Cardiac septum (tissue), 1 donor: ENCODE measurements at places on chromosomes 3 and 15.
A peak's percentile ranks its signal among the peaks of the same experiment; 100 is the strongest.

GRCh38 chr3:79038057-79038456, 729.7 kb downstream of the ROBO1 start:
- no peak for DNase-seq

DNA sequence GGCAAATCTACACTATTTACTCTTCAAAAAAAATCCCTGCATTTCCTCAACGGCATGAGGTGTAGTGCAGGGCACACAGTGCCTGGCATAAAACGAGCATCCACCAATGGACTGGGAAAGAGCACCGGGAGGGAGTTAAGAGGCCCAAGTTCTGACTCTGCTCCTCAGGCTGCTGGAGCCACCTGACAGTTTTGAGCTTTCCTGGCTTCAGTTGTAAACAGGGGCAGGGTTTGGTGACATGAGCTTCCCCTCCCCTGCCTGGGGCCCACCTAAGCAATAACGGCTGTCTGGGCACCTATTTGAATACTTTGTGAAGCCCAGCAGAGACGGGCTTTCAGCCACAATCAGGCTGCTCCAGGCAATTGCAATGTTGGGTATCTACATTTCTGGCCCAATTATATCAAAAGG, 16.4 kb downstream of the CA12 start:
- no peak for DNase-seq

- no peak for DNase-seq
These were observed 16.6 kb downstream of the MASP1 start for GRCh38 chr3:187274977-187275338.

- no peak for DNase-seq
These were observed 23.9 kb upstream of the TRA2B start for GRCh38 chr3:185961675-185962232.

GRCh38 chr3:117589454-117589853, 879.9 kb downstream of the TUSC7 start:
- DNase-seq: no peak

- no peak for DNase-seq
These were observed 372.5 kb upstream of the CFAP20DC start for GRCh38 chr3:59422312-59422711.

- DNase-seq: no peak
These were observed 64.4 kb upstream of the PRICKLE2 start for GRCh38 chr3:64289622-64290021.

- DNase-seq: no peak
These were observed 569.2 kb downstream of the ZBBX start for GRCh38 chr3:166810741-166811445.

DNA sequence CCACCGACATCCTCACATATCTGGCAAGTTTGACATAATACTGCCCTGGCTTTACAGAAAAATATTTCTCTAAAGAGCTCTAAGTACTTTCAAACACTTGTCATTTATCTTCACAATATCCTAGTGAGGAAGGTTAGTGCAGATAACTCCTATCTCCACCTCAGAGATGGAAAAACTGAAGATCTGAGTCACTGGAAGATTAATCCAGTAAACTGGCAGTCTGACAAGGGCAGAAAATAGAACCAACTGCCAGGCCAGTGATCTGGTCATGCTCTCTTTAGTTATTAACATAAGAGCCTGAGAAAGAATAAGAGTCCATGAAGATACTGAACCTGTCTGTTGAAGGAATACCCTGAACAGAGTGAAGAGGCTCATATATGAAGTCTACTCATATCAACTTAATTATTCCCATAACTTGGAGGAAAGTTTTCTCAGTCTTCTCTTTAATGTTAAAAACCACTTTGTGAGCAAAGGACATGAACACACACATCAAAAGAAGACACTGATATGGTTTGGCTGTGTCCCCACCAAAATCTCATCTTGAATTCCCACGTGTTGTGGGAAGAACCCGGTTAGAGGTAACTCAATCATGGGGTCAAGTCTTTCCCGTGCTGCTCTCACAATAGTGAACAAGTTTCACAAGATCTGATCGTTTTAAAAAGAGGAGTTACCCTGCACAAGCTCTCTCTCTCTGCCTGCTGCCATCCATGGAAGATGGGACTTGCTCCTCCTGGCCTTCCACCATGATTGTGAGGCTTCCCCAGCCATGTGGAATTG, 61.4 kb downstream of the GOLIM4 start:
- no peak for DNase-seq

DNA sequence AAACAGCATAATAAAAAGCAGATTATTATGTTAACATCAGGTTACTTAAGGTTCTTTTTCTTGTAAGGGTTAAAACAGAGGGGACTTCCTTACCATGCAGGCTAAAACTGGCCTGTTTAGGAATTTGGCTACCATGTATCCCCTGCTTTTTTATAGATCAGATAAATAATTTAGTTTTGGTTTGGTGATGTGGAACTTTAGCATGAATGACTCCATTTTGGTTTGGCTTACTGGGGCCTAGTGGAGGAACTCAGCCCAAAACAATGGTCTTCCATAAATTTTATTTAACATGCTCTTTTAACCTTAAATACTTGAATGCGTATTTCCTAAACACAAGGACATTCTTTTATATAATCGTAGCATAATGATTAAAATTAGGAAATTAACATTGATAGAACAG, 18.9 kb downstream of the GALK2 start:
- no peak for DNase-seq

GRCh38 chr3:45937206-45938042, 5.8 kb upstream of the CXCR6 start:
- DNase-seq: peak; percentile 24

GRCh38 chr3:30666572-30667279, 60.3 kb downstream of the TGFBR2 start:
- no peak for DNase-seq

GRCh38 chr3:110881069-110881468, 190.5 kb upstream of the NECTIN3 start:
- no peak for DNase-seq

DNA sequence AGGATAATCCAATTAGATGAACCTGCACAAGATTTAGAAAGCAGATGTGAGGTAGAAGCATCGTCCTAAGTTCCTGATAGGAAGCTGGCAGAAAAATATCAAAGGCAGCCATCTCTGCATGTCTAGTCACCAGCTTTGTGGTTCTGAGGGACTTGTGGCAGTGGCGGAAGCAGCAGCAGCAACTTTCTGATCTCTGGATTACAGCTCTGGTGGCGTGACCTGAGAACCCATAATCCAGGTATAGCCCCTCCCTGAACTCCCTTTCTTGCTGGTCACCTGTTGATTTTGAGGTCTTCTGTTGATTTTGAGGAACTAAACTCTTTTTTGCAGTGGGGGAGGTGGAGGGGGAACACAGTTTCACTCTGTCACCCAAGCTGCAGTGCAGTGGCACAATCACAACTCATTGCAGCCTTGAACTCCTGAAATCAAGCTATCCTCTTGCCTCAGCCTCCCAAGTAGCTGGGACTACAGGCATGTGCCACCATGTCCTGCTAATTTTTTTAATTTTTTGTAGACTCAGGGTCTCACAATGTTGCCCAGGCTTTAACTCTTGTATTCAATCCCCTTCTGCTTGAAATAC, 7.9 kb downstream of the FSIP1 start:
- no peak for DNase-seq

GRCh38 chr3:195240939-195241338, 30.0 kb downstream of the XXYLT1 start:
- no peak for DNase-seq

- no peak for DNase-seq
These were observed 4.0 kb downstream of the LMCD1 start for GRCh38 chr3:8505621-8506020.

DNA sequence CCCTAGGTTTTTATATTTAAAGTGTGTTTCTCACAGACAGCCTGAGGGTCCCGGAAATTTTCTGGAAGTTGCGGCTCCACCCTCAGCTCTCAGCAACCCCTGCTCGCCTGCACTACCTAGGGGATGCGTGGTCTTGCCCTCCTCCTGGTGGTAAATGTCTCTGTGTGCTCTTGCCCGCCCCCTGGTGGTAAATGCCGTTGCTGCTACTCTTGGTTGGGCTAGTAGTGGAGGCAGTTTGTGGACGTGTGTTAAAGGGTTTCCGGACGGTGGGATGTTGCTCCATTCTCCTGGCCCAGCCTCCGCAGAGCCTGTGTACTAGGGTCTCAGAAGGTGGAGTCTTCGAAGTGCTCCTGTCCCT, 27.4 kb downstream of the STOML1 start:
- DNase-seq: peak; percentile 84

DNA sequence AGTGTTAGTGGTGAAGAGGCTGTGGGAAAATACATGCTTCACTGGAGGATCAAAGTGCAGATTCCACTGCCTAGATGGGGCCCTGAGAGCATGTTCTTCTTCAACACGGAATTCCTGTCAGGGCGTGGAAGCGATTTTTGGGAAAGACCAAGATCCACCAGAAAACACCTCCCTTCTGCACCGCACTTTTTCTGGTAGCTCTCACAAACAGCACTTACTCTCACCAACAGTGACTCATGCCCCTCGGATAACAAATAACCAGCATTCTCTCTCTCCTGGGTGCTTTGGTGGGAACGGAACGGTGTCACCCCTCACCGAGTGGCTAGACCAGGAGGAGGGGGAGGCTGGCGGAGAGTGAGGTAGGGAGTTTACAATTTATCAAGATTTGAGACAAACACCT, 40.1 kb downstream of the ADAMTSL3 start:
- no peak for DNase-seq

DNA sequence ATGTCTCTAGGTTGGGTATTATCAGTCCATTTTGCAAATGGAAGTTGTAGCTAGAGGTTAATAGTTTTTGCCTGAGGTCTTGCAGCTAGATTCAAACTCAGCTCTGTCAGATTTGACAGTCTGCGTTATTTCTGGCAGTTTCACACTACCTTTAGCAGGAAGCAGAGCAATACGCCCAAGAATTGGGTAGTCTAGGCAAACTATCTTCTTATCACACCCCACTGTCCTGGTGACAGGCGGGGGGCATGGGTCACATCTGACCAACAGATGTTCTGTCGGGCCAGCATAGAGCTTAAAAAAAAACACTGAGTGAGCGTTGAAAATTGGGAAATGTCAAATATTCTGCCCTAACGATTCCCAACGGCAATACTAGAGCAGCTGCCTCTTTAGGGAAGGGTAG, 5.7 kb downstream of the GPR160 start:
- no peak for DNase-seq

DNA sequence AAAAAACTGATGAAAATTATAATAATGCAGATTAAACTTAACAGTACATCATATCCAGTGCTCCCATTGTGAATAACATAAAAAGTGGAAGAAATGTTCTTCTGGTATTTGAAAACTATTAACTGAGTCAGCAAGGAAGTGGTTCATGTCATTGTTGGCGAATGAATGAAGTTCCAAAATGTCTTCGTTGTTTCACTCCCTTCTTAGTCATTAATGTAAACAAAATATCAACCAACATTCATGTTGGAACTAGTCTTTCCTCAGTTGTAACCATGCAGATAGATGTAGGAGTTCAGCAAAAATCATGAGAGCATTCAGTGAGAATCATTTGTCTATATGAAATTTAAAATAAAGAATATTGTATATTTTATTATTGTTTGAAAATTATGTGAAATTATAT, 44.1 kb upstream of the ICE2 start:
- DNase-seq: no peak

DNA sequence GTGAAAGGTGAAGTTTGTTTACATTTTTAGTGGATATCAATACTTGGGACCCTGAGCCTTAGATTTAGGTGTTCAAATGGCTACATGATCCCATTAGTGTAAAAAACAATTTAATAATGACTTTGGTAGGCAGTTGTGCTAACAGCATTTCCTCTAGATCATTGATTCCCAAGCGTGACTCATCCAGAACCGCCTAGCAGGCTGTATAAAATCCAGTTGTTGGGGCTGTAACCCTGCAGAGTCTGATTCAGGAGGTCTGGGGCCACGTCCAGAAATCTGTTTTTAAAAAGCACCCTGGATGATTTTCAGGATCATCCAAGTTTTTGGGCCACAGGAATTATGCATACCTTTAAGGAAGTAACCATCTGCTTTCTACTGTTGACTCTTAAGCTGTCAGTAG, 156.4 kb downstream of the TP63 start:
- DNase-seq: no peak

DNA sequence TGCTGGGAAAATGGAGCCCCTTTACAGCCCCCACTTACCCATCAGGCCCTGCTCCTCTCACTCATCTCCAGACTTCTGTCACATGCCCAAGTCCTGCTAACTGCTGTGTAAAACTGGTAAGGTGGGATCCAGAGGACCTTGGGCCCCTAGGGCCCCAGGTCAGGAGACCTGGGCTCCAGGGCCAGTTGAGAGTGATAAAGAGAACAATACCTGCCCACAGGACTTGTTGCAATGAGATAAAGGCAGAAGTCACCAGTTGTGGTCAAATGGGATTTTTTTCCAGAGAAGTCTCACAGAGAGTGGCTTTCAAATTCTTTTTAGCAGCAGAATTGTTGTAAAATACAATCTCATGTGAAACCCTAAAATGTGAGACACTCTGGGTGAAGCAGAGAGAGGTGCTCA, 753 bp downstream of the FURIN start:
- no peak for DNase-seq

- no peak for DNase-seq
These were observed 29.6 kb upstream of the PLXND1 start for GRCh38 chr3:129636082-129636481.

- no peak for DNase-seq
These were observed 154.4 kb downstream of the TUSC7 start for GRCh38 chr3:116863822-116864589.

- peak; percentile 38 for DNase-seq
These were observed 22.2 kb downstream of the FAM174B start for GRCh38 chr15:92633418-92633817.

DNA sequence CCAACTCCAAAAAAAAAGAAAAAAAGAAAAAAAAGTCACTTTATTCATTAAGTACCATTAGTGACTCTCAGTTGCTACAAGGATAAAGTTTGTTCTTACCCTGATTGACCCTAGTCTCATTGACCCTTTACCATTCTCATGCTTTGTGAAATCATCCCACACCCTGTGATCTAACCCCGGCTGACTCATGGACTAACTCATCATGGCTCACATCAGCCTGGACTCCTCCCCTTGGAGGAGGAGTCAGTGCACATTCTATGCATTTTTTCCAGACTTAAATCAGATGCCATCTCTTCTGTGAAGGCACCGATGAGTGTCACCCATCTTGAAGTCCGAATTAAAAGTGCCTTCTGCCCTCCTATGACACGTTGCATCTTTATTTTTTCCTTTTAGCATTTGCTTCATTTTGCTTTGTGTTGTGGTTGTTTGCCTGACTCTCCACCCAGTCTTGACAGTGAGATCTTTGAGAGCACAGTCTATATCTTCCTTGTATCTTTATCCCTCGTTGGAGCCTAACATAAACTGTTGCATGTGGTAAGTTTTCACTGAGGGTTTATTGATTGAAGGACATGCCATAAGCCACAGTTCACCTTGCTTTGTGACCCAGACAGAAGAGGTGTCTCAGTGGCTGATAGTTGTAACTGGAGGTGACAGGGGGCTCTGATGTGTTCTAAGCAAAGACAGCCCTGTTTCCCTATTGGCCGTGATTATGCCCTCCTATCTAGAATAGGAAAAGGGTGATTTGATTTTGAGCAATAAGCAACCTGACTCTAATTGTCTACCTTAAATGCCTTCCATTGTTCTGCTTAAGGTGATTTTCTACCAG, 72.1 kb downstream of the IL1RAP start:
- DNase-seq: no peak

DNA sequence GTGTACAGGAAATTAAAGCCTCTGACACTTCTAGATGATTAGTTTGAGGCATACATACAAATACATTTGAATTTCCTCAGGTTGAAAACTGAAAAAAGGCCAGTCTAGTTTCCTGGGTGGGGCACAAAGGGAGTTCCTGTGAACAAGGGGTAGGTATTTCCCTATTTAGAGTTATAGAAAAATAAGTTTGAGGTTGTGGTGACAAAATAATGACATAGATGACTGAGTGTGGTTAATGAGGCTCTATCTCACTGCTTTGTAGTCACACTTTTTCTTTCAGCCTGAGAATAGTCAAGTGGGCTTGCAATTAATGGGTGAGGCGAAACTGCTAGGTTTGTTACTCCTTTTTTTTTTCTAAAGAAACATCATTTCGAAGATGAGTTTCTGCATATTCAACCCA, 4.3 kb downstream of the SLCO3A1 start:
- DNase-seq: no peak
